Cerebellum (tissue), 4 donors: ENCODE measurements at places on chromosomes 12 and 14. TPM values are rescaled to one million over a fixed set of nuclear protein-coding genes. Genes with fewer than 3 reads are reported as not detected.

- DNase-seq = no peak
Observed at GRCh38 chr12:56927281-56927680, 6.9 kb downstream of the SDR9C7 start.

- peak; percentile 15 for DNase-seq
Observed at GRCh38 chr14:46368275-46368674, 283.3 kb downstream of the RPL10L start.

- DNase-seq = no peak
Observed at GRCh38 chr14:82779301-82779700, 1245.6 kb upstream of the SEL1L start.

DNA sequence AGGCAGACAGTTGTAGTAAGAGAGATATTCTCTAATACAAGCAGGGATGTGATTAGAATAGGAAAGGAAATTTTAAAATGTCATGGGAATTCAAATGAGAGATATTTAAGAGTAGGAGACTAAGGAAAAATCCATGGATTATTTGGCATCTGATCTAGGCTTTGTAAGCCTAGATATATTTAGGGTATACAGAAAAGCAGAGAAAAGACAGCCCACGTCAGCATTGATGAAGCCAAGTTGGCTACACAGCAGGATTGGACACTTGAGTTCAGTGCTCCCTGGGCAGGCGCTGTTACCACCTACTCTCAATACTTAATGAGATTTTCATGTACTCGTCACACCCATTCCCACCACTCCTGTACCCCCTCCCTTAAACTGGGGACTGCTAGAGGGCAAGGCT lies 1.7 kb upstream of the KCNJ8 start:
- DNase-seq = no peak

DNA sequence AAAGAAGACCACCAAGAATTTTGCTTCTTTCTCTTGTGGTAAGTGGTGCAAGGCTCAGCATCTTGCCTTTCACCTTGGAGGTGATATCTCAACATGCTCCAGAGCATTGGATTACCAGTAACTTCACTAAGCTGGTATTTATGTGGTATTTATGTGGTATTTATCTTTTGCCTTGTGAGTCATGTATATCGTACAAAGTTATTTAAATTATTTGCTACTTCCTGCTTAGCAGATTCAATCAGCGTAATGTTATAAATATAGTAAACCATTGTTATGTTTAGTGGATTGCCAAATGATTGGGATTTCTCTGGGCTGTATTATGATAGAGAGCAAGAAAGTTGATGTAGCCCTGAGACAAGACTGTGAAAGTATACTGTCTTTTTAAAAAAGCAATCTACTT lies 366.4 kb downstream of the IPO8 start:
- DNase-seq = no peak

GRCh38 chr12:84842406-84843013 lies 70.1 kb downstream of the SLC6A15 start:
- DNase-seq = peak; percentile 20

- DNase-seq = no peak
Observed at GRCh38 chr14:32303865-32304264, 25.2 kb upstream of the AKAP6 start.

The SYNDIG1L gene
- total RNA-seq = 0.73 TPM

The PLA2G1B gene
- 0.64 TPM for total RNA-seq

The B4GALNT1 gene
- 36.3 TPM for total RNA-seq

The PRB3 gene
- total RNA-seq = not detected

The SRRM4 gene
- 11.8 TPM for total RNA-seq

The KRT7 gene
- not detected for total RNA-seq

The NFATC4 gene
- total RNA-seq = 16.8 TPM
